Progenitor cell of endocrine pancreas (in vitro differentiated cells): ENCODE measurements at places on chromosomes 2 and 18. TPM values are rescaled to one million over a fixed set of nuclear protein-coding genes. Genes with fewer than 3 reads are reported as not detected.

GRCh38 chr2:1621041-1621440 lies 123.3 kb downstream of the PXDN start:
- H3K36me3 ChIP-seq = no peaks in the 10 kb centered on the region
- H3K27me3 ChIP-seq = peaks cover 44% of the 10 kb centered on the region
- H3K4me1 ChIP-seq = peaks cover 6% of the 10 kb centered on the region

DNA sequence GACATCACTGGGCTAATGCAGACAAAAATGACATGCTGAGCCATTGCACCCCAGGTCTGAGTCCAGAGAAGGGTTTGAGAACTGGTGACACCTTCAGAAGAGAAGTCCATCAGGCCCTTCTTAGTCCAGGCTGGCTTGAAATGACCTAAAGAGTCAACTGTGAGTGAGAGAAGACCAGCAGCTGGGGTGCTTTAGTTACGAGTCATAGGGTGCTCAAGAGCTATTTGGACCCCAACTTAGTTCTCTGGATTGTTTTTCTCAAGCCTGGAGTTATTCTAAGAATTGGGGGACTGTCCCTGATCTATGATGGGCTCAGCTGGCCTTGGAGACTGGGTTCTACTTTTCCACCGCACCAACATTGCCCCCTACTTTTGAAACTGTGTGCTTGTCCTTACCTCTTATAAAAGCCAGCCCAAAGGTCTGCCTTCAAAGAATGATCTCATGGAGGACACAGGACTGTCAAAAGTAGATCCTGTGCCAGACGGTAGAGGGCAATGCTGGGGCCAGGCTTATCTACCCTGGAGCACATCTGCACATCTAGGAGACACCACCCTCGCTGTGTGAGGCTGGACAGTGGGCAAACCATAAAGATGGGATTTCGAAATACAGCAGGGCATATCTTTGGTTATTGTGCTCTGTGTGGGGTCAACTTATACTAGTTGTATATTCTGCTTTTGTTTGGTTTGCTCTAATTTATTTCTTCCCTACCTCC lies 333.0 kb upstream of the SLC14A2 start:
- H3K36me3 ChIP-seq = no peaks in the 10 kb centered on the region
- H3K27me3 ChIP-seq = peaks cover 53% of the 10 kb centered on the region
- peaks cover 5% of the 10 kb centered on the region for H3K4me1 ChIP-seq
- no peak overlapping the region for H3K27ac ChIP-seq
- H3K4me3 ChIP-seq = no peak overlapping the region

- H3K36me3 ChIP-seq = peaks cover 26% of the 10 kb centered on the region
- no peaks in the 10 kb centered on the region for H3K27me3 ChIP-seq
- H3K27ac ChIP-seq = no peak overlapping the region
- no peak for DNase-seq
- peaks cover 11% of the 10 kb centered on the region for H3K4me1 ChIP-seq
These were observed 16.7 kb downstream of the ZNF638 start for GRCh38 chr2:71348302-71348701.

DNA sequence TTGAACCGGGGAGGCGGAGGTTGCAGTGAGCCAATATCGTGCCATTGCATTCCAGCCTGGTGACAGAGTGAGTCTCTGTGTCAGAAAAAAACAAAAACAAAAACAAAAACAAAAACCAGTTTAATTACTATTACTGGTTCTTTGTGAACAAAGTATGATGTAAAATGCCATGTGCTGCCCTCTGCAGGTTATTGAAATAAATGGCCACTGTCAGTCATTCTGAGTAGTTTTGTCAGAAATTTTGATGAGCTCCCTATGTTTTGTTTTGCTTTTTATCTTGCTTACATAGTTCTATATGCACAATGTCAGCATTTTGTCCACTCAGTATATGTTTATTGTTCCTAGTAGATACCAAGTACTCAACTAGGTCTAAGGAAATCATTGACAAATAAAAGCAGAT lies 423.6 kb upstream of the CHST9 start:
- no peak overlapping the region for H3K27ac ChIP-seq
- DNase-seq = no peak
- H3K27me3 ChIP-seq = no peaks in the 10 kb centered on the region
- H3K4me3 ChIP-seq = no peak overlapping the region
- peaks cover 9% of the 10 kb centered on the region for H3K4me1 ChIP-seq

GRCh38 chr2:151379169-151379568 lies 21.8 kb downstream of the TNFAIP6 start:
- H3K27ac ChIP-seq = no peak overlapping the region
- no peaks in the 10 kb centered on the region for H3K4me1 ChIP-seq
- H3K4me3 ChIP-seq = no peak overlapping the region
- DNase-seq = no peak
- no peaks in the 10 kb centered on the region for H3K36me3 ChIP-seq

DNA sequence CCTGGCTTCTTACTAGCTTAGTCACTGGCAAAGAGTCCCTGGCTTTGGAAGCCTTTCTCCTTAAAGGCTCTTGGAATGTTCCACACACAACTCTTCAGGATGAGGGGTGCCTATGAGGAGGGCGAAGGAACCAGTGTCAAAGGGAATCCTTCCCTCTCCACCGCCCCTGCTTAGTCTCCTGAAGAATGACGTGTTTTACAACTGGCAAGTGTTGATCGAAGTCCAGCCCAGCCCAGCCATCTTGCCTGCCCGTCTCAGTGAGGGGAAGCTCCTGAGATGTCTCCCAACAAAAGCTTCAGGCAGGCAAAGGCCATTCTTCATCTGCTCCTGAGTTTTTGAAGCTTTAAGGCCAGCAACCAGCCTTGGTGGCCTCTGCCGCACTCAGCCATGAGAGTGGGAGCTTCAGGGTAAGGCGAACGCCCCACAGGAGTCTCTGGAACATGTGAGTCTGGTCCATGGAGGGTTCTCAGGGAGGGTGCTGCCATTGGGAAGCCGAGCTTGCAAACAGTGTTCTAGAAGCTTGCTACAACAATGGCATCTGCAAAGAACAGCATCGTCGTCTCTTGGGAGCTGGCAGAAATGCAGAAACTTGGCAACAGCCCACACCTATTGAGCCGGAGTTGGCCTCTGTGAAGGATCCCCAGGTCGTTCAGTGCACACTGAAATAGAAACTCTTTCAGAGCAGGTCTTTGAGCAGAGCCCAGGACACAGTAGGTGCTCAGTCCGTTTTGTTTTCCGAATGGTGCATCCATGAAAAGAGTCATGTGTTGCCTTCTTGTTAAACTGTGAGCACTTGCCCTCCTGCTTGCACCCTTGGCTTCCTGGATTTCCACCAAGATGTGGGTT lies 220.7 kb downstream of the SEPTIN10 start:
- no peaks in the 10 kb centered on the region for H3K4me1 ChIP-seq
- no peak overlapping the region for H3K27ac ChIP-seq
- no peaks in the 10 kb centered on the region for H3K36me3 ChIP-seq

GRCh38 chr2:226403369-226403768 lies 396.3 kb downstream of the IRS1 start:
- no peak overlapping the region for H3K27ac ChIP-seq
- no peak for DNase-seq
- no peaks in the 10 kb centered on the region for H3K27me3 ChIP-seq
- H3K36me3 ChIP-seq = no peaks in the 10 kb centered on the region
- H3K4me3 ChIP-seq = no peak overlapping the region

- peaks cover 2% of the 10 kb centered on the region for H3K36me3 ChIP-seq
- H3K4me3 ChIP-seq = no peak overlapping the region
- no peaks in the 10 kb centered on the region for H3K27me3 ChIP-seq
- H3K4me1 ChIP-seq = peaks cover 2% of the 10 kb centered on the region
These were observed 85.5 kb downstream of the TMEM247 start for GRCh38 chr2:46564811-46565241.

DNA sequence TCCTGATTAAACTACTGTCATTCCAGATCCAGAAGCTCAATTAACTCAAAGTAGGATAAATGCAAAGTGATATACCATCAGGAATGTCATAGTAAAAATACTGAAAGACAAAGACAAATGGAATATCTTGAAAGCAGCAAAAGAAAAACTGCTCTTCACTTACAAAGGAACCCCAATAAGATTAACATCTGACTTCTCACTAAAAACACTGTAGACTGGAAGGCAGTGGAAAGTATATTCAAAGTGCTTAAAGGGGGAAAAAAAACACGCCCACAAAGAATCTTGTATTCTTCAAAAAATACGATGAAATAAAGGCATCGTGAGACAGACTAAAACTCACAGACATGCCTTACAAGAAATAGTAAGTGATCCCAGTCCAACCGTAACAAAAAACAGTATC lies 195.7 kb downstream of the DOK6 start:
- H3K27me3 ChIP-seq = no peaks in the 10 kb centered on the region
- DNase-seq = no peak
- H3K4me3 ChIP-seq = no peak overlapping the region

- DNase-seq = no peak
- H3K27me3 ChIP-seq = peaks cover 3% of the 10 kb centered on the region
- no peak overlapping the region for H3K27ac ChIP-seq
- no peak overlapping the region for H3K4me3 ChIP-seq
These were observed 322.3 kb upstream of the EPAS1 start for GRCh38 chr2:45974762-45975408.

DNA sequence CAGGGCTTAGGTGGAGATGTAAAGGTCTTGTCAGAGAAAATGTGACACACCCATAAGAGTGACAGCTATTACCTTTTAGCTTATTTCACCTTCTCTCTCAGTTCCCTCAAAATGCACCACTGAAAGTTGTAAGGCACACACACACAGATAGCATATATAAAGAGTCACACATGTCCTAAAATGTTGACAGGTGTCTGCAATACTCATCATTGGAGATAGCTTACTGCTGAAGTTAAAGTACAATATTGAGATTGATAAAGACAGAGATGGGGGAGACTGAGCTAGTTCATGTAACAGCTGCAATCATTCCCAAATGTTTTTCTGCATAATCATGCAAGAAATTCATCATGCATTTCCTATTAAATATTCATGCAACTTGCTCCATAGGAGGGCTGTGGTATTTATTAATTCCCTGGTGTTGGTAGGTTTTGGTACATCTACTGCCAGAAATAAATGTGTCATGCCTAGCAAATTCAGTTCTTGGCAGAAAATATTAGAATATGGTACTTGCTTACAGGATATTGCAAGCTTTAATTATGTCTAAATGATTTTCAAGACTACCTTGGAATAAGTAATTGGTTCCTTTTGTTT lies 118.8 kb upstream of the RBMS1 start:
- no peak for DNase-seq
- no peaks in the 10 kb centered on the region for H3K27me3 ChIP-seq
- peaks cover 1% of the 10 kb centered on the region for H3K36me3 ChIP-seq
- no peak overlapping the region for H3K4me3 ChIP-seq

DNA sequence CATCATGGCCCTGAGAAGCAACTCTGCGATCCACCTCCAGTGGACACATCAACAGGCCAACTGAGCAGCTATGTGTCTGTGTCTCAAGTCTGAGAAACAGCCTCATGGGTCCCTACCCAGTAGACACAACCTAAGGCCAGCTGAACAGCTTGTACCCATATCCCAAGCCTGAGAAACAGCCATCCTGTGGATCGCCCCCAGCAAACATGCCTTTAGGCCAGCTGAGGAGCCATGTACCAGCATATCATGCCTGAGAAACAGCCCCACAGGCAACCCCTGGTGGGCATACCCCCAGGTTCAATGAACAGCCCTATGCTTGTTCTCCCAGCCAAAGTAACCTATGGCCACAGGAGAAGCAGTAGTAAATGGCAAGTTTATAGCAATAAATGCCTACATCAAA lies 126.7 kb upstream of the OTX1 start:
- no peaks in the 10 kb centered on the region for H3K4me1 ChIP-seq
- no peak overlapping the region for H3K4me3 ChIP-seq
- no peak for DNase-seq
- no peaks in the 10 kb centered on the region for H3K27me3 ChIP-seq
- no peak overlapping the region for H3K27ac ChIP-seq

DNA sequence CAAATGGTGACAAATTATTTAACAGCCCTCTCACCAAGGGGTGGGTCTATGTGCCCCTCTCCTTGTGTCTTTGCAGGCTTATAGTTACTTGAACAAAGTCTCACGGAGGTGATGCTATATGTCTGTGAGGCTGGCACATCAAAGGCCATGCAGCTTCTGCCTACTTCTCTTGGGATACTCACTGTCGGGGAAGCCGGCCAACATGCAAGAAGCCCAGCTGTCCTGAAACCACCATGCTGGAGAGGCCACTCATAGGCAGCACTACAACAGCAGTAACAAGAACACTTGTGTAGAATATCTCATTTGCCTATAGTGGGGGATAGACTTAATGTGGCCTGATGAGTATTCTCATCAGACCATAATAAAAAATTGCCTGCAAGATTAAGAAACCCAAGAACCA lies 233.7 kb upstream of the NCKAP5 start:
- DNase-seq = no peak
- H3K27ac ChIP-seq = no peak overlapping the region
- H3K27me3 ChIP-seq = peaks cover 7% of the 10 kb centered on the region
- H3K36me3 ChIP-seq = peaks cover 2% of the 10 kb centered on the region
- H3K4me3 ChIP-seq = no peak overlapping the region

- no peak for DNase-seq
- no peaks in the 10 kb centered on the region for H3K36me3 ChIP-seq
- H3K27me3 ChIP-seq = peaks cover 36% of the 10 kb centered on the region
- H3K27ac ChIP-seq = peak overlapping the region; percentile 89
These were observed 650 bp downstream of the ACKR3 start for GRCh38 chr2:236570081-236570868.

- peak; percentile 46 for DNase-seq
- H3K27ac ChIP-seq = peak within 1 kb of the TSS; percentile 65
- peaks cover 53% of the 10 kb centered on the region for H3K27me3 ChIP-seq
- H3K36me3 ChIP-seq = no peaks in the 10 kb centered on the region
These were observed at the start of gene NXPH2 for GRCh38 chr2:138779781-138780445. Gene NXPH2 (minus strand): TSS chr2:138780390. CDS start chr2:138780241, 149 bp downstream.

DNA sequence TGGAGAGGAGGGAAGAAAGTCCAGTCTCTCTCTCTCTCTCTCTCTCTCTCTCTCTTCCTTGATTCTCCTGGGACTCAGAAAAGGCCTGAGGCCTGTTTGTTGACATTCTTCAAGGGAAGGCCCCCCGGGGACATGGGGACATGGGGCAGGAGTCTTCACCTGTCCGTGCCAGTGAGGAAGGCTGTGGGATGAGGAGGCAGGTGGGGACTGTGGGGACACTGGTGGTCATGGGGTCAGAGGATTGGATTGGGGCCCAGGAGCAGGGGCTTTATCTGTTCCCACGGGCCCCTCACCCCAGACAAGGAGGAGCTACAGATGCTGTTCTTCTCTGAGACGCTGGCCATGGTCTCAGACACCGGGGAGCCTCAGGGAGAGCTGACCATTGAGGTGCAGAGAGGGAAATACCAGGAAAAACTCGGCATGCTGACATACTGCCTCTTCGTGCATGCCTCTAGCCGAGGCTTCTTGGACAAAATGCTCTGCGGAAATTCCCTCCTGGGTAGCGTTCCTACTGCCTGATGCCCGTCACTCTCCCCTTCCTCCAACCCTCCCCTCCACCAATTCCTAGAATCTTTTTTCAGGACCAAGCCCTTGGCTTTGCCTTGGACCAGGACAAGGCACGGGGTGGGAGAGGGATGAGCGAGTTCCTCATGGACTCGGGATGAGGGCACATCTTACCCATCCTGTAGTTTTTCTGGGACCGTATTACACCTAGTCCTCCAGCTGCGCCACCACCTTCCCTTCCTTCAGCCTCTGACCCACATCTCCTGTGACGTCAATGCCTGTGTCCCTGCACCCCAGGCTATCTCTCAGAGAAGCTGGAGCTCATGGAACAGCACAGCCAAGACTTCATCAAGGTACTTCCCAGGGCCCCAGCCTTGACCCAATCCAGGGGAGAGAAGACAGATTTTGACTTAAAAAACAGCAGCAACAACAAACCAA lies 850 bp downstream of the CATIP start:
- DNase-seq = no peak
- peaks cover 22% of the 10 kb centered on the region for H3K4me1 ChIP-seq
- H3K4me3 ChIP-seq = peak overlapping the region; percentile 65

The TACR1 gene
- total RNA-seq = 0.55 and 0.73 TPM in 2 replicates

The COL3A1 gene
- total RNA-seq = 15.5 and 30.4 TPM in 2 replicates

The SP5 gene
- total RNA-seq = 0.60 and 1.9 TPM in 2 replicates

The HNRNPLL gene
- total RNA-seq = 119 and 122 TPM in 2 replicates

The C2orf72 gene
- 9.7 and 11.1 TPM in 2 replicates for total RNA-seq

The FIGN gene
- total RNA-seq = 18.0 and 19.3 TPM in 2 replicates

The MYOM1 gene
- 1.1 TPM in 2 replicates for total RNA-seq

The CELF4 gene
- 4.6 and 5.5 TPM in 2 replicates for total RNA-seq

The ARHGAP15 gene
- total RNA-seq = not detected in 2 replicates

The RIT2 gene
- total RNA-seq = not detected in 2 replicates

The GPR17 gene
- not detected in 2 replicates for total RNA-seq
